ENCODE measurements at places on chromosomes 6 and 20.

DNA sequence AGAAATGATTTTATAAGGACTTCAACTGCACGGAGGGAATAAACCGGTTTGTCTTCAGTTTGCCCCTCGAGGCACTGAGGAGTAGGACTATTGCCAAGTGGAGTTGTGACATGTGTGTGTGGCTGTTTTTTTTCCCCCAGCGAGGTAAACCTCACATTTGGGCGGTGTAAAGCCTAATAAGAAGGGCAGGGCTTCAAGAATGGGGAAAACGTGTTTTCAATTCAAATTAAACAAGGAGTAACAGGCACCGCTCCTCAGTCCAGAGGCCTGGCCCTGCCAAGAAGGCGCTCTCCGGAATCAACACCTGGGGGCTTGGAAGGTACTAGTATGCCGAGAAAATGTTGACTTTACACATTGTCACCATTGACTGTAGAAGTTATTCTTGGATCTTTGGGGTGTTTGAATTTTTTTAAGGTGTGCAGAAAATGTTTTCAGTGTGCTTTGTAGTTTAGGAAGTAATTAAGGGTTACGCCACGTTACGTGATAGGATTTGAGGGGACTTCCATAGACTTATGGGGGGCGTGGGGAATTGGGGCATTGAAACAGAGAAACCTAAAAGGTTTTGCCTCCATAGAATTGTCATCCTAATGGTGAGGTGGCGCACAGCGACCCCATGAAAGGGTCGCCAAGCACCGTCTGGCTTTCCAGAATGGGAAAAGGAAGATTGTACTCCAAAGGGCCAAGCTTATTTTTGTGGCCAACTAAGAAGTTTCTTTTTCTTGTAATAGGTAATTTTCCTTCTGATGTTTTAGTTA, 791 bp downstream of the ADGRG6 start:
- DNase-seq: no peak

- no peak for DNase-seq
These were observed 2.8 kb downstream of the SNAI1 start for GRCh38 chr20:49985617-49986016.

- no peak for DNase-seq
These were observed 108.7 kb downstream of the KIF13A start for GRCh38 chr6:17878734-17879133.

- DNase-seq: no peak
These were observed 416.6 kb downstream of the PREX1 start for GRCh38 chr20:48411245-48411644.

DNA sequence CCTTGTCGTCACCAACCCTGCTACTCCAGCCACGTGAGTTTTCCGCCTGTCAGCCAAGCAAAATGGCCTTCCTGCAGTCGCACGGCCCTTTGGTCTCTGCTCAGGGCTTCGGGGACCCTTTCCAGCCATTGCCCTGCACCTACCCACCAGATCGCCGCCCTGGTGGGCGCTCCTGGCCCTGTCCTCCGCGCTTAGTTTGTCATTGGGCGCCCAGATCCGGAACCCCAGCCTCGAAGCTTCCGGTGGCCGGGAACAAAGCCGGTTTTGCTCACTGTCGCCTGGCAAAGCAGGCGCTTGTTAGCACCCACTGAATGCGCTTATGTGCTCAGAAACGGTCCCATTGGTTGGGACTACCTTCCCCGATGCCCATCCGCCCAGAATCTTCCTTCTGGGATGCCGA, 536 bp downstream of the ZFP57 start:
- no peak for DNase-seq

- peak; percentile 31 for DNase-seq
These were observed 195.8 kb upstream of the ARG1 start for GRCh38 chr6:131377112-131377705.

GRCh38 chr6:138182939-138183789, 21.4 kb downstream of the ARFGEF3 start:
- DNase-seq: peak; percentile 53

DNA sequence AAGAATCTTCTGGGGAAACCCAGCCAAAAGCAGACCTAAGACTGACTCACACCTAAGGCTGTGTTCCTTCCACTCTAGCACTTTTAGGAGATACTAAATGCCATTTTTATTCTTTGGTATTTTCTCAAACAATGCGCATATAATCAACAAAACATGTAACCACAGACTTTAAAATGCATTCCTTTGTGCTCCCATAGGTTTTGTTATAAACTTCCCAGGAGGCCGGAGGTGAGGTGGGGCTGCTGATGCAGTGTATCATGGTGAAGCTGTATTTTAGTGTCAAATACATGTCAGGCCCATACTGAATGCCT, 155.2 kb downstream of the BTBD3 start:
- DNase-seq: no peak

GRCh38 chr20:17499041-17499440, 32.1 kb downstream of the BFSP1 start:
- no peak for DNase-seq
